ENCODE measurements at places on chromosomes 3 and 15. TPM values are rescaled to one million over a fixed set of nuclear protein-coding genes. Genes with fewer than 3 reads are reported as not detected.

- H3K4me3 ChIP-seq = no peak overlapping the region
- no peak for DNase-seq
- H3K36me3 ChIP-seq = no peaks in the 10 kb centered on the region
- H3K4me1 ChIP-seq = no peaks in the 10 kb centered on the region
These were observed 145.3 kb upstream of the LIPC start for GRCh38 chr15:58286523-58286922.

DNA sequence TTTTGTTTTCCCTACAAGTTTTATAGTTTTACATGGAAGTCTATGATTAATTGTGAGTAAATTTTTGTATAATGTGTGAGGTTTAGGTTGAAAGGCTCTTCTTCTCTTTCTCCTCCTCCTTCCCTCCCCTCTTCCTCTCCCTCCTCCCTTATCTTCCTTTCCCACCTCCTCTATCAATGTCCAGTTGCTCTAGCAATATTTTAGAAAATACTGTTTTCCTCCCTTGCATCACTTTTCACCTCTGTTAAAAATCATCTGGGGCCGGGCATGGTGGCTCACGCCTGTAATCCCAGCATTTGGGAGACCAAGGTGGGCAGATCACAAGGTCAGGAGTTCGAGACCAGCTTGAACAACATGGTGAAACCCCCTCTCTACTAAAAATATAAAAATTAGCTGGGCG is 119.4 kb downstream of the FNDC3B start:
- no peak overlapping the region for H3K27ac ChIP-seq
- no peaks in the 10 kb centered on the region for H3K36me3 ChIP-seq
- peaks cover 2% of the 10 kb centered on the region for H3K4me1 ChIP-seq
- no peak for DNase-seq
- H3K4me3 ChIP-seq = no peak overlapping the region

Gene PPP1R14D
- not detected for total RNA-seq

GRCh38 chr15:96699871-96700401 is 369.4 kb downstream of the NR2F2 start:
- H3K36me3 ChIP-seq = no peaks in the 10 kb centered on the region
- H3K27me3 ChIP-seq = no peaks in the 10 kb centered on the region
- no peak overlapping the region for H3K27ac ChIP-seq
- DNase-seq = no peak

GRCh38 chr3:130480736-130481135 is 36.2 kb upstream of the COL6A6 start:
- no peak for DNase-seq
- no peaks in the 10 kb centered on the region for H3K27me3 ChIP-seq
- H3K27ac ChIP-seq = no peak overlapping the region
- no peaks in the 10 kb centered on the region for H3K4me1 ChIP-seq
- H3K4me3 ChIP-seq = no peak overlapping the region

DNA sequence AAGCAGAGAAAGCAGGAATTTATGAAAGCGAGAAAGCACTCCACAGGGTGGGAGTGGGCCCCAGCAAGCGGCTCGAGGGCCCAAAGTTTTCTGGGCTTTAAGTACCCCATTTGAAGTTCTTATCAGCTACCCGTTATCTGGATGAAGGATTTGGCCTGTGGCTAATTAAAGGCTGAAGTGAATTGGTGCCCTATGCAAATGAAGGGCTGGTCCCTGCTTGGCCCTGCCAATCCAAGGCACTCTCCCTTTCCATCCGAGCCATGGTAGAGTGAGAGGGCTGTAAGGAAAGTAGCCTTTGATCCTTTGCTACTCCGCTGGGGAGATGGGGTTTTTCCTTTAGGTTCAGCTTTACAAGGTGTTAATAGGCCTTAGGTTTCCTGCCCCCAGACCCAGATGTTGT is 469.3 kb upstream of the CFAP20DC start:
- H3K27ac ChIP-seq = no peak overlapping the region
- DNase-seq = no peak
- no peaks in the 10 kb centered on the region for H3K4me1 ChIP-seq
- no peaks in the 10 kb centered on the region for H3K36me3 ChIP-seq
- no peak overlapping the region for H3K4me3 ChIP-seq

All from CD8-positive, alpha-beta memory T cell (primary cell).